Type B pancreatic cell (in vitro differentiated cells): ENCODE measurements at places on chromosomes 7 and 10. TPM values are rescaled to one million over a fixed set of nuclear protein-coding genes. Genes with fewer than 3 reads are reported as not detected.

DNA sequence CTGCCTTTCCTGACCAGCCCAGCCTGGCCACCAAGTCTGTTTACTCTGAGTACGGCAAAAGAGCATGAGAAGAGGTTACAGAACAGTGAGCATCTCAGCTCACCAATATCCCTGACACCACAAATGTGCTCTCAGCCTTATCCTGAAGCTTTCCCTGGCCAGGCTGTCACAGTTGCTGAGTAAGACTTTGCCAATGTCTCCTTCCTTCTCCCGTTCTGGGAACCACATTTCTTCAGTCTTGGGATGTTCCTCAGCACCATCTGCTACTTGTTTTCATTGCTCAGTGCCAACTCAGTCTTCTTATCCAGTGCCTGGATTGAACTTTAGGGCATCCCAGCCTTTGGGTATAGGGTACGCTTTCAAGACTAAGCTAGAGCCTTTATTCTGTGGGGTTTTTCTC, 7.1 kb upstream of the KCNIP2 start:
- H3K27ac ChIP-seq, result no peak overlapping the region
- H3K4me3 ChIP-seq, result no peak overlapping the region
- H3K27me3 ChIP-seq, result peaks cover 5% of the 10 kb centered on the region
- H3K36me3 ChIP-seq, result no peaks in the 10 kb centered on the region
- H3K4me1 ChIP-seq, result peaks cover 21% of the 10 kb centered on the region

- H3K27me3 ChIP-seq, result peaks cover 3% of the 10 kb centered on the region
- H3K27ac ChIP-seq, result peak overlapping the region; percentile 69
- peaks cover 42% of the 10 kb centered on the region for H3K4me1 ChIP-seq
- DNase-seq, result no peak
- no peaks in the 10 kb centered on the region for H3K36me3 ChIP-seq
These were observed 232.4 kb upstream of the FZD8 start for GRCh38 chr10:35874311-35875015.

SAMD9 gene
- 2.9 and 3.2 TPM in 2 replicates for total RNA-seq

GRCh38 chr10:98029149-98030092, 1.0 kb downstream of the CRTAC1 start:
- H3K4me3 ChIP-seq, result peak overlapping the region; percentile 77
- H3K4me1 ChIP-seq, result no peaks in the 10 kb centered on the region
- DNase-seq, result no peak
- H3K27ac ChIP-seq, result no peak overlapping the region

DNA sequence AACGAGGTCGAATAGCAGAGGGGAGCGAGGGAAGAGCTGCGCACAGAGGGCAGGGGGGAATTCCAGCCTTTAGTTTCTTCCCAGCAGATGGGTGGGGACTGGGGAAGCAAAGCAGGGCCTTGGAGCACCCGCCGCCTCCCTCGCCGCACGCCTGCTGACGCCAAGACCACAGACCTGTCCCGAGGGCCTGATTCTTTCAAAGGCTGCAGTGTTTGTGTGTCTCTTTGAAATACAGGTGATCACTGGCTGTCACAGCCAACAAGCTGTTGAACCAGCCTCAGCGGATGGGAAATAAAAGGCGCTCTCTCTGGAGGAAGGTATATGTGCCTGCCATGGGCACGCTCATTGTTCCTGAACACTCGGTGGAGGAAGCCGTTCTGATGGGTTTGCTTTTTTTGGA, 119.3 kb downstream of the FAM53B start:
- H3K4me1 ChIP-seq, result peaks cover 22% of the 10 kb centered on the region
- DNase-seq, result no peak
- no peak overlapping the region for H3K4me3 ChIP-seq
- no peaks in the 10 kb centered on the region for H3K27me3 ChIP-seq

GRCh38 chr7:29955799-29956486, 33.7 kb downstream of the SCRN1 start:
- H3K4me1 ChIP-seq, result peaks cover 20% of the 10 kb centered on the region
- H3K27ac ChIP-seq, result no peak overlapping the region
- no peaks in the 10 kb centered on the region for H3K27me3 ChIP-seq
- no peak for DNase-seq
- no peak overlapping the region for H3K4me3 ChIP-seq
- peaks cover 24% of the 10 kb centered on the region for H3K36me3 ChIP-seq

SCIN gene
- 3.4 and 3.9 TPM in 2 replicates for total RNA-seq

GRCh38 chr10:71072823-71073210, 139.6 kb upstream of the UNC5B start:
- no peak overlapping the region for H3K4me3 ChIP-seq
- peaks cover 44% of the 10 kb centered on the region for H3K4me1 ChIP-seq
- no peak overlapping the region for H3K27ac ChIP-seq
- no peaks in the 10 kb centered on the region for H3K36me3 ChIP-seq
- no peak for DNase-seq

SPDYE5 gene
- total RNA-seq, result not detected in 2 replicates

GRCh38 chr10:92572362-92573090, 1.4 kb downstream of the IDE start:
- H3K27me3 ChIP-seq, result no peaks in the 10 kb centered on the region
- H3K4me1 ChIP-seq, result peaks cover 40% of the 10 kb centered on the region
- H3K36me3 ChIP-seq, result peaks cover 14% of the 10 kb centered on the region
- no peak for DNase-seq

DNAJC12 gene
- total RNA-seq, result 15.7 and 19.4 TPM in 2 replicates

DNA sequence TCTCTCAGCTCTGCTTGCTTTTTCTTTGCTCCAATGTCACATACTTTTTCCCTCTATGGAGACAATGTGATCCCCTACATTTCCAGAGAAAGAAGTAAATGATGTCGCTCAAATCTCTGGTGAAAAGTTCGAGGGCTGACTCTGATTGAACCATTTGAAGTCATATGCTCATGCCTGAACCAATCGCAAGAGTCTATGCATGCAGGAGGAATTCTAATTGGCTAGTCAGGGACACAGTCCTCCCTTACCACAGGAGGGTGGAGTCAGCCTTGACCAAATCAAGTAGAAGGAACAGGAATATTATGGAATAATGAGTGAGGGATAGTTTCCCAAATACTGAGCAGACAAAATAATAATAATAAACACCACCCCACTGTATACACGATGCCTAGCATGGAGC, 96.8 kb downstream of the PRLHR start:
- no peak overlapping the region for H3K27ac ChIP-seq
- peaks cover 5% of the 10 kb centered on the region for H3K4me1 ChIP-seq
- no peak overlapping the region for H3K4me3 ChIP-seq
- H3K27me3 ChIP-seq, result peaks cover 3% of the 10 kb centered on the region
- H3K36me3 ChIP-seq, result peaks cover 3% of the 10 kb centered on the region
- DNase-seq, result no peak

DNAH11 gene
- 1.0 and 3.2 TPM in 2 replicates for total RNA-seq

DNA sequence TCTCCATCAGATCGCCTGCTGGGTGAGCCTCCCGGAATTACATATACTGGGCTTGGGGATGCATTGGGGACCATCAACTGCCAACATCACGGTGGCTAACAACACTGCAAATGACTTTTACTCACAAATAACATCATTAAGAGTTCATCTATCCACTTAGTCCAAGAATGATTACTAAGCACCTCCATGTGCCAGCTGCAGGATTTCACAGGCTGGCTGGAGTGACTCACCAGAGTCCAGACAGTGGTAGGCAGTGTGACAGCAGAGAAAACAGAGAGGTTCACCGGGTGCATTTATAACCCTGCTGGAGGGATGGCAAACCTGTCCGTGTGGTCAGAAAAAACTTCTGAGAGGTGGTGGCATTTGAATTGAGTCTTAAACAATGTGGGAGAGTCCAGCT, 3.2 kb upstream of the IGFBP3 start:
- no peak overlapping the region for H3K27ac ChIP-seq
- H3K36me3 ChIP-seq, result no peaks in the 10 kb centered on the region
- no peak for DNase-seq

TRIM50 gene
- 0.76 and 4.6 TPM in 2 replicates for total RNA-seq

GRCh38 chr7:143882604-143883078, 19.3 kb downstream of the TCAF1 start:
- peak overlapping the region; percentile 98 for H3K4me3 ChIP-seq
- H3K27me3 ChIP-seq, result no peaks in the 10 kb centered on the region
- DNase-seq, result peak; percentile 76
- peaks cover 9% of the 10 kb centered on the region for H3K36me3 ChIP-seq
- H3K27ac ChIP-seq, result peak overlapping the region; percentile 92

DNA sequence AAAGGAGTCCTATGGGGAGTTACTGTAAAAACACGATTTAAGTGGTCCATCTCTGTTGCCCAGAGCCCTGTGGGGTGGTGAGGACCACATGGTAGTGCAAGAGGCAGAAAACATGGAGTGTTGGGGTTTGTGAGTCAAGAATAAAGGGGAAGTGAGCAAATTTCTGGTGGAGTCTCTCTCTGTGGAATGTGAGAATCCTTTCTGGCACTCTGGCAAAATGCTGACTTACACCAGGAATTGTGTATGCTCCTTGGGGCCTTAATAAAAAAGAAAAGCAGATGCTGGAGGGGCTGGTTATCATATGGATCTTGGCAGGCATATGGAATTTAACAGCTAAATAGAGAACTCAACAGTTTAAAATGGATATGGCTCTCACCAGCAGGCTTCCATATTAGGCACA, 486.0 kb downstream of the TNS3 start:
- no peaks in the 10 kb centered on the region for H3K36me3 ChIP-seq
- DNase-seq, result no peak
- no peaks in the 10 kb centered on the region for H3K4me1 ChIP-seq
- H3K4me3 ChIP-seq, result no peak overlapping the region
- H3K27ac ChIP-seq, result no peak overlapping the region
- H3K27me3 ChIP-seq, result peaks cover 2% of the 10 kb centered on the region

DNA sequence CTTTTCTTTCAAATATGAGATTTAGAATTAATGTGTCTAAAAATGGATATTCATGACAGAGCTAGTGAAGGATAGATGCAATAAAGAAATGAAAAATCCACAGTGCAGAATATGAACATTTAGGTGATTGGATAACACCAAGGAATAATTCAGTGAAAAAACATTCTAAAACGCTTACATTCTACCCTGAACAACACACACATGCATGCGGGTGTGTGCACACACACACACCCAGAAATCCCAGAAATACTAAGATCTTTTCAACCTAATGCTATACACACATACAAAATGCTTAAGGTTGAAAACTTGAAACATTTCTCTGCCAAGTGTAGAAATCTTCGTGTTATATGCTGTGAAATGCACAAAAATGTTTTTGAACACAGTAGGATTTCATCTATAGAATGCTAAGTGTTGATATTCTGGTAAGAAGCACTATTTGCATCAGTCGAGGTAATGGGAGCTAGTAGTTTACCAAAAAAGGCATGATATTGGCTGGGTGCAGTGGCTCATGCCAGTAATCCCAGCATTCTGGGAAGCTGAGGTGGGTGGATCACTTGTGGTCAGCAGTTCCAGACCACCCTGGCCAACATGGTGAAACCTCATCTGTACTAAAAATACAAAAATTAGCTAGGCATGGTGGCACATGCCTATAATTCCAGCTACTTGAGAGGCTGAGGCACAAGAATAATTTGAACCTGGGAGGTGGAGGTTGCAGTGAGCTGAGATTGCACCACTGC, 600.6 kb downstream of the PHTF2 start:
- H3K27ac ChIP-seq, result no peak overlapping the region
- H3K27me3 ChIP-seq, result peaks cover 3% of the 10 kb centered on the region
- H3K4me1 ChIP-seq, result no peaks in the 10 kb centered on the region
- DNase-seq, result no peak

PALD1 gene
- total RNA-seq, result 0.43 and 9.6 TPM in 2 replicates

- DNase-seq, result no peak
- no peak overlapping the region for H3K27ac ChIP-seq
- H3K36me3 ChIP-seq, result no peaks in the 10 kb centered on the region
- no peak overlapping the region for H3K4me3 ChIP-seq
- no peaks in the 10 kb centered on the region for H3K27me3 ChIP-seq
- no peaks in the 10 kb centered on the region for H3K4me1 ChIP-seq
These were observed 17.2 kb upstream of the RHBDD2 start for GRCh38 chr7:75861636-75862035.

PKD2L1 gene
- 0.26 TPM in 1 of 2 replicates, not detected in the other for total RNA-seq

GRCh38 chr7:130444751-130445407, 4.1 kb upstream of the CEP41 start:
- H3K27me3 ChIP-seq, result no peaks in the 10 kb centered on the region
- H3K36me3 ChIP-seq, result peaks cover 14% of the 10 kb centered on the region
- no peak overlapping the region for H3K27ac ChIP-seq
- peaks cover 30% of the 10 kb centered on the region for H3K4me1 ChIP-seq
- no peak for DNase-seq

- H3K4me1 ChIP-seq, result peaks cover 23% of the 10 kb centered on the region
- H3K27ac ChIP-seq, result no peak overlapping the region
- H3K4me3 ChIP-seq, result no peak overlapping the region
- no peaks in the 10 kb centered on the region for H3K27me3 ChIP-seq
- no peak for DNase-seq
These were observed 128.2 kb downstream of the SEMA3E start for GRCh38 chr7:83520726-83521125.

DNA sequence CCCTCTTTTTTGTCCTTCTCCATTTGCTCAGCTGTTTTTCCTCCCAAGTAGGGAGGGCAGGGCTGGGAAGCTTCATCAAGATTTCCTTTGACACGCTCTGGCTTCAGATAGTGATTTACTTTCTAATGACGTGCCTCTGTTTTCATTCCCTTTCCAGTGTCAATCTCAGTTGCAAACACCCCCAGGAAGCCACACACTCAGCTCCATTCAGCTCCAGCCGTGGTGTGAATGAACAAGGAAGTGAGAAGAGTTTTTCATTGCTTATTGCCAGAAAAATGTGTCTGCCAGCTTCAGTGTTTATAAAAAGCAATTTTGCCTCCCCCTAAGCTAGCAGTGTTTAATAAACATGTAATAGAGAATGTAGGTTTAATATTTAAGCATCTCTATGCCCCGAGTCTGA, 108.7 kb upstream of the DPP6 start:
- H3K4me1 ChIP-seq, result no peaks in the 10 kb centered on the region
- H3K27ac ChIP-seq, result no peak overlapping the region
- DNase-seq, result no peak
- H3K36me3 ChIP-seq, result no peaks in the 10 kb centered on the region
- H3K27me3 ChIP-seq, result no peaks in the 10 kb centered on the region
- no peak overlapping the region for H3K4me3 ChIP-seq

DNA sequence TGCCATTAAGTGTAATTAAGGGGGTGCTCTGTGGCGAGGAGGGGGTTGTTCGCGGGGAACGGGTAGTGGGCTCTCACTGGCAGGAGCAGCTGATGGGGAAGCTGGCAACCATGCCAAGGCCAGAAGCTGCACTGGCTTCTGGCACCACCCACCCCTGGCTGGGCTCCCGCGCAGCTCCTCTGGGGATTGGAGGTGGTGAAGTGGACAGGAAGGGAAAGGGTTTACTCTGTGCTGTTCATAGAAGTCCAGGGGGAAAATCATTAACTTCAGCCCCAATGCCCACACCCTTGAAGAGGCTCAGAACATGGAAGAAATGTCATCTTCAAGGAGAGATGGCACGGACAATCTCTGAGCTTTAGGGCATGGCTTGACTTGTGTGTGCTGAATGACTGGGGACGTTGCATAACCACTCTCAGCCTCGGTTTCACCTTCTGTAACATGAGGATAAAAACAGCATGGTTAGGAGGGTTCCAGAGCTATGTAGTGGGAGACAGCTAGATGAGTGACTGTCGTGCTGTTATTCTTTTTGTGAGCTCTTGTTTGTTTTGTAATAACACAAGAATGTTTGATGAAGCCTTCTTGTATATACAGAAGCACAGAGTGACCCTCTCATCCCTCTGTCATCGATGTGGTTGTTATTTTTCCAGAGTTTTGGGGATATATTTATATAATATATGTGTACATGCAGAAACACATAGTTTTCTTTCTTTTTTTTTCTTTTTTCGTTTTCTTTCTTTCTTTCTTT, 29.9 kb downstream of the KAZALD1 start:
- H3K27ac ChIP-seq, result no peak overlapping the region
- H3K4me1 ChIP-seq, result peaks cover 18% of the 10 kb centered on the region
- DNase-seq, result no peak
- H3K36me3 ChIP-seq, result no peaks in the 10 kb centered on the region
